Brain microvascular endothelial cell (primary cell): ENCODE measurements at places on chromosomes 6 and 20.
A peak's percentile ranks its signal among the peaks of the same experiment; 100 is the strongest.

DNA sequence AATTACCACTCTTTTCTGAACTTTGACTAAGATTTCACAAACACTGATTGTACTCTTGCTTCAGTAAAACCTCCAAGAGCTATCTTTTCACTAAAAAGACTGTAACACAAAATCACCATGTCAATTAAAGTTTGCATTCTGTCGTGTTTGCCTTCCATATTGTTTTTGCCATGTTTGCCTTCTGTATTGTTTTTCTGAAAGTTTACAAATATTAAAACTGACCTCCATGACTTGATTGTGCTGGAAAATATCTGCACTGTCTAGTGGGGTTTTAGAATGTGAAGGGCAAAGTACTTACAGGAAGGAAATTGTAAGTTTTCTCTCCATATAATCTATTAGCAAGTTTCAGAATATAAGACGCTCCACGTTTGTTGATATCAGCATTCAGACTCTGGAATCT is 3.4 kb downstream of the SERPINB1 start:
- DNase-seq: no peak

DNA sequence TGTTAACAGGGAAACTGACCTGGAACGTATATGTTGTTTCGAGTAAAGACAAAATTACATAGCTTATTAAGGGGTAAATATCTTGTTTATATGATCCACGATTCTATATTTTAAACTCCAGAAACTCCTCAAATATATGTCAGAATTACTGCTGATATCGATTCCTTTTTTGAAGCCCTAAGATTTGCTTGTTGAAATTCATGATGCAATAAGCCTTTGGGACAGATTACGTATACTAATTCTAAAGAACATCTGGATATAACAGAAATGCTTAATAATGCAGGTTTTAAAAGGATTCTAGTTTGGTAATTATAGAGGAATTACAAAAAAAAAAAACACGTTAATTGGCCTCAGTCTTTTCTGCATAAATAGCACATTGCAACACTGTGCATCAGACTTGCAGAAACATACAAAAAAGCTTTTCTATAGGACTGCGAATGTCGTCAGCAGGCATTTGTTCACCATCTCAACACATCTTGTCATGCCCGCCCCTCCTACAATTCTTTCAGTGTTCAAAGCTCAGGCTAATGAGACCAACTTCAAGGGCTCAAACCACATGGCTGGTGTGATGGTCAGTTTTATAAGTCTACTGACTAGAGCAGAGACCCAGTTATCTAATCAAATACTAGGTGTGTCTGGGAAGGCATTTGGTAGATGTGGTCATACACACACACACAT is 74.9 kb downstream of the AGPAT4 start:
- no peak for DNase-seq

- no peak for DNase-seq
Measured at GRCh38 chr6:35026434-35027222, 114.5 kb downstream of the TCP11 start.

- peak; percentile 30 for DNase-seq
Measured at GRCh38 chr6:134723081-134723871, 226.6 kb downstream of the ALDH8A1 start.

- no peak for DNase-seq
Measured at GRCh38 chr20:31446084-31446819, 5.8 kb downstream of the DEFB123 start.

GRCh38 chr6:73803562-73804241 is 107.7 kb downstream of the CD109 start:
- peak; percentile 83 for DNase-seq

DNA sequence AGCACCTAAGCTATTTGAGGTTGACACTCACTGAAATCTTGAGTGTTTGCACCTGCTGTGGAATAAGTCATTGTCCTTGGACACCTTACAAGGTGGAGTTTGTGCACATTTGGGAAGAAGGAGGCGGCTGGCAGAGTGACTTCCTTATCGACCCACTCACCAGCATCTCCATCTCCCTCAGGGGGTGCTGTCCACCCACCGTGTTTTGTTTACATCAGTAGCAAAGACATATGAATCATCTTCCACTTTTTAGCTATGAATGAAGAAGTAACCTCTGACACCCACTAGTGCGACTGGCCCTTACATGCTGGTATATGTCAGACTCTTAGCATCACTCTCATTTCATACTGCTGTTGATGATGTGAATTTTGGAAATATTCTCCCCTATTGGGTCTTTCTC is 119.5 kb upstream of the SGK1 start:
- DNase-seq: peak; percentile 68

DNA sequence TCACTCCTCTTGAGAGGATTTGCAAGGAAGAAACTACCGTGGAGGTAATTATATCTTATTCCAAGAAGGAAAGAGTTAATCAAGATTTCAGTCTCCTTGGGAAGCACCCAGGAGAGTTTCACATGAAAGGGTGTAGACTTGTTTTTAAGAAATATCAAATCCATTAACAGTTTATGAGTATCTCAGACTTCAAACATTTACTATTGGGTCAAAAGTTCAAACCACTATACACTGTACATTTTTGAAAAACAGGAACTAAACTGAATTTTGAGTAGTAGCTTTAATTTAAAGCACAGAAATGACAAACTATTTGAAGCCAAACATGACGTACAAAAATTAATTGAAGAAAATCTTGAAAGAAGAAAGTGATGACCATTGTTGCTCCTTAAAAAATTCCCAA is 164.0 kb downstream of the FOXC1 start:
- DNase-seq: no peak

DNA sequence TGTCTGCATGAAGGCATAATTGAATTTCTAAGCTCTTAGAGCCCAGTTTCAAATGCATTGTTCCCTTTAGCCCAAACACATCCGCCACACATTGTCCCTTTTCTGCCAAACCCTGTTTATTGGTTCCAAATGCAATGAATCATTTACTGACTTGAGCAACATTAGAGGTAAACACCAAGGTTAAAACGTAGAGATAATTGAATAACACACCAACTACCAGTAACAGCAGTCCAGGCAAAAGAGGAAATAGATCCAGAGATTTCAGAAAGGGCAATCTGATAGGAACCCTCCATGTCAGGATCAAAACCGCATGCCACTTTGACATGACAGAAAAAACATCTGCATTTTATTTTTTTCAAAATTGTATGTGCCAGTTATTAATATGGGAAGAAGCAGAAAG is 114.8 kb downstream of the PKHD1 start:
- DNase-seq: no peak

GRCh38 chr20:43976547-43976946 is 61.9 kb downstream of the TOX2 start:
- no peak for DNase-seq
